ENCODE measurements at places on chromosomes 4 and X.

DNA sequence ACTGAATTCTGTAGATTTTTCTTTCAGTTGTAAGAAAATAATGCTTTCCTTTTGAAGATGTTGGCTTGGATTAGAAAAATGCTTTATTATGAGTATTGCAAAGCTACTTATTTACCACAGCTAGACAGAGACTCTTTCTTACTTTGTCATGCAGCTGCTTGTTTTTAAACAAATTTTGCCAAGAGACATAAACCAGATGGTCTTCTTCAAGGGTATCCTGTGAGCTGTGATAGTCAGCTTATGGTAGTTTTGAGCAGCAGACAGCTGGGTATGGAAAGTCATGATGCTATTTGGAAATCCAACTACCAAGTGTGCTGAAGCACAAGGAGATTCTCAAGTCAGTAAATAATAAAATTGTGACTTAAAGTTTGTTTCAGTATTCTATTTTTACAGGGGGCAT, 941.5 kb downstream of the DMD start:
- DNase-seq, result no peak

DNA sequence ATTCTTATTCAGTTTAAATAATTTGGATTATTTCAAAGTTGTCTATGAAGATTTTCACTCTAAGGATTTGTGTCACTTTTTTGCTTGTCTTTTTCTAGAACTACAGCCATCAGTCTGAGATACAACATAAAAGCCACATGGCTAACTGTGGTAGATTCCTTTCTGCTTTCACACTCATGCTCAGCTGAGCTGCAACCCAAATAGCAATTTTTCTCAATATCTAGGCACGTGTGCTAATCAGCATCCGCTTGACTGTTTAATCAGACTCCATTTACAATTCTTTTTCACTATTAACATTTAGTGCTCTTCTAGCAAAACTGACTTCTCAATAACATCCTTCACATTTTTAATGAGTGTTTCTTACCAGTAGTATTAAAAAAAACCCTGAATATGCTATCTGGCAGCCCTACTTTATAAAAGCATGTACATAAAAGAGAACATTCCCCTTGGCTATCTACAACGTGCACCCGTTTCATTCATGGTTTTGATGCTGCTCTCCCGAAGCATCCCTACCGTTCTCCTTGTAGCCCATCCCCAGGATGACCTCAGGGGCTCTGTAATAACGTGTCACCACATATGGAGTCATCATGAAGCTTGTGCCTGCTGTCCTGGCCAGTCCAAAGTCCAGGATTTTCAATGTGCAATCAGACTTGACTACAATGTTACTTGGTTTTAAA, 259.2 kb downstream of the MAPK10 start:
- no peak for DNase-seq

DNA sequence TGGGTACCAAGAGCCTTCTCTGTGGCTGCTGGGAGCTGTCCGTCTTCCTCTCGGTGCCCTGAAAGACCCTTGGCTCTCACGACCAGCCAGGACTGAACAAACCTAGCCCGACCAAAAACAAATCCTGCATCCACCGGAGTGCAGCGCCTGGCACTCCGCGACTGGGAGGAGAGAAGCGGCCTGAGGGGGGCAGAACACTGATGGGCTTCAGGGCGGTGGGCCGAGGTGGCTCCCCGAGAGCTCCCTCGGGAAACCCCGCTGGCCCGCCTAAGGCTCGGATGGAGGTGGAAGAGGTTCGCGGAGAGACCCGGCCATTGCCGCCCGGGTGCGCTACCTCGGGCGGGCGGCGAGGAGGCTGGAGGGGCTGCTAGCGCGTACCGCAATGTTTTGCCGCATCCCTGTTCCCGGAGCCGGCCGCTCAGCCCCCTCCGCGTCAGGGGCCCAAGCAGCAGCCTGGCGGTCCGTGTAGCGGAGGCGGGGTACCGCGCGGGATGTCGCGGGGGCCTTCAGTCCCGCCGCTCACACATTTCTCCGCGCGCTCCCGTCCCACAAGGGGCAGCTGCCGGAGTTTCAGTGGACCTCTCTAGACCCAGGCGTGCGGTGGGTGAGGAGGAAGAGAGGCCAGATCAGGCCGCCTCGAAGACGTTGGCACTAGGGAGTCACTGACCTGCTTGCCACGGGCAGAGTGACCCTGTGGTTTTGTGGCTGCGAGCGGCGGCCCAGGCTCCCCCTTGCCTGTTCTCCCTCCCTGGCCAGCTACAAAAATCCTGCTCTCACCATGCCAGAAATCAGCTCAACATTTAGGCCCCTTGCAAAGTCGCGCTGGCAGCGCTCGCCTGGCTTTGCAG, 2.2 kb downstream of the SLITRK4 start:
- DNase-seq, result no peak

DNA sequence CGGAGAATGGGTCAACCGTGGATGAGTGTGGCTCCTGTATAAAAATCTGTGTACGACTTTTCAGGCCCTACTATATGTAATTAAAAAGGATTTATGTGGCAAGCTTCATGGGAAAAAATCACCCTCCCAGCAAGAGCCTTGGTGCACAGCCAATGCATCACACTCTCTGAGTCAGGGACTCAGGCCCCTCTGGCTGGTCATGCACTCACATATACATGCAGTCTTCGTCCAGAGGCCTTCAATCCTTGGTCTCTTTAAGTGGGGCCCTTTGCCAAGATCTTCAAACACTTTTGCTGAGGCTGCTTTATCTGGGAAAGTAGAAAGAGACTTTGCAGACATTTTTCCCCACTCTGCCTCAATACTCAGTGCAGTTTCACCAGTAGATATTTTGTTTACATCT, 311.4 kb upstream of the FSTL5 start:
- no peak for DNase-seq

- DNase-seq, result no peak
Measured at GRCh38 chrX:2263203-2263602, 237.6 kb downstream of the DHRSX start.

GRCh38 chr4:85812776-85813175, 337.8 kb downstream of the ARHGAP24 start:
- DNase-seq, result no peak

GRCh38 chr4:6527683-6528595, 47.0 kb upstream of the MAN2B2 start:
- DNase-seq, result no peak

DNA sequence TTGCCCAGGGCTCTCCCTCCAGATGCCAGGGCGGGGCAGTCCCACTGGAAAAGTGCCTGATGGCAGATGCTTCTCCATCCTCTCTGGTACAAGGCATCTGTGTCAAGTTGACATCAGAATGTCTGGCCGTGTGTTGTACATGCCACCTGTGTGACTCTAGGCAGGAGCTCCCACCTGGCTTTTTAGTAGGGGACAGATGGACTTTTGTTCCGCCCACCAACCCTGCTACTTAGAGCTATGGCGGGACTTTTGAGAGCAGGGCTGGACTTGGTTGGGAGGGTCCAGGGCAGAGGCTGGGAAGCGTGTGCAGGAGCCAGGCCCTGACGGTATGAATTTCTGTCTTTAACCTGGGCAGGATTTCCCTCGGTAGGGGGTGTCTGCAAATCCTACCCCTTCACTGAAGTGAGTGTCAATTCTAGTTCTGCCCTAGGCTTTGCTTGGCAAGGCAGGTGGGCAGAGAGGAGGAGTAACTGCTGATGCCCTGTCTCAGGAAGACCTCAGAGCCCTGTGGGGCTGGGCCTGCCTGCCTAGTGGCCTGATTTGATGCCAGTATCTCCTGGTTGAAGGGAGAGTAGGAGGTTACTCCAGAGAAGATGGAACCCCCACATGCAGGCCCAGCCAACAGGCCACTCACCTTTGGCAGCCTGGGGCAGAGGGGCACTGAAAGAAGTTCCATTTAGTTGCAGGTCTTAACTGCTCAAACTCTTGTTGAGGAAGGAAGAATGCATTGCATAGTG, 99.1 kb downstream of the PJA1 start:
- DNase-seq, result no peak

DNA sequence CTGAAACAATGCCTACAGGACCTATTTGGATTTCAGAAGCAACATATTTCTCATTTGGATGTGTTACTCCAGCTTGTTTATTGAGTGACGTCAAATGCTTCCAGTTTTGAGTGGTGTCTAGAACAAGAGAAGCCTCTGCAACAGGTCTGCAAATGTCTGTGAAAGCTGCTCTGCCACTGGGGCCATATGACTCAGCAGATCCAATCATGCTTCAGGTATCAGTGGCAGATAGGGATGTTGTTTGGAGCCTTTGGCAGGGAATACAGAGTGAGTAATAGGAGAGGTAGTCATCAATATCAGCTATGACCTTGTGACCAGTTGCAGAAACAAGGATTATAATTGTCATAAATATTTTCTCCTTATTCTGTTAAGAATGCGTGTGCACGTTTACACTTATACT, 141.1 kb upstream of the ZXDA start:
- no peak for DNase-seq

- DNase-seq, result no peak
Measured at GRCh38 chr4:65646136-65646535, 24.2 kb downstream of the EPHA5 start.

DNA sequence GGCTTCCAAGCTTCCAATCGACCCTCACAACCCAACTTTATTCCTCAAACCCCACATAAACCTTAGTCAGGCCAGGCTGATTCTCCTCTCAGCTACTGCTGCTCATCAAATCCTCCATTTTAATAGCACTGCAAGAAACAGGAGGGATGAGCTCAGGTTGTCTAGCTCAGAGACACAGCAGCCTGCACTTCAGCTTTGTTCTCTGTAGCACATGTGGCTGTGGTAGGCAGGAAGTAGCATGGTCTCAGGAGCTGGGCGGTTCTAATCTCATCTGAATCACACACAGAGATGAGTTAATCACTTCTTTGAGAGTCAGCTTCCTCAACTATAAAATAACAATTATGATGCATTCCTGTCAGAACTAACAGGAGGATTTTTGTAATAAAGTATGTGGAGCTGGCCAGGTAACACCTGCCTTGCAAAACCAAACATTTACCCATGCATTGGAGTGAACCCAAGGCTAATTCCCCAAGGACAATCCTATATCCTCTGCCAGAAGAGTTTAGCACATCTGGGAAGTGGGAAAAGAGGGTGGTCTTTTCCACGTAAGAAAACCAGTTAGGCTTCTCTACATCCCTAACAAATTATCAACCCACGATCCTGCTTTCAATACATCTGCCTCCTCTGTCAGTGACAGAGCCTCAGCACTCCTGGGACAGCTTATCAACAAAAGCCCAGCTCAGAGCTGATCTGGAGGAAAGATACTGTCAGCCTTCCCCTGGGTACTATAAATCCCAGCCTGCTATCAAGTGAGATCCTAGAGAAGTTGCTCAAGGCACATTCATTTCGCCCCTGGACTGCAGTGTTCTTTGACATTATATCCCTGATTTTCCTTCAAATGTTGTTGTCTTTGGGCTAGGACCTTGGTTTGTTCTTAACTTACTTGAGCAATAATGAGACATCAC, 32.8 kb downstream of the ELOVL6 start:
- DNase-seq, result peak; percentile 74

DNA sequence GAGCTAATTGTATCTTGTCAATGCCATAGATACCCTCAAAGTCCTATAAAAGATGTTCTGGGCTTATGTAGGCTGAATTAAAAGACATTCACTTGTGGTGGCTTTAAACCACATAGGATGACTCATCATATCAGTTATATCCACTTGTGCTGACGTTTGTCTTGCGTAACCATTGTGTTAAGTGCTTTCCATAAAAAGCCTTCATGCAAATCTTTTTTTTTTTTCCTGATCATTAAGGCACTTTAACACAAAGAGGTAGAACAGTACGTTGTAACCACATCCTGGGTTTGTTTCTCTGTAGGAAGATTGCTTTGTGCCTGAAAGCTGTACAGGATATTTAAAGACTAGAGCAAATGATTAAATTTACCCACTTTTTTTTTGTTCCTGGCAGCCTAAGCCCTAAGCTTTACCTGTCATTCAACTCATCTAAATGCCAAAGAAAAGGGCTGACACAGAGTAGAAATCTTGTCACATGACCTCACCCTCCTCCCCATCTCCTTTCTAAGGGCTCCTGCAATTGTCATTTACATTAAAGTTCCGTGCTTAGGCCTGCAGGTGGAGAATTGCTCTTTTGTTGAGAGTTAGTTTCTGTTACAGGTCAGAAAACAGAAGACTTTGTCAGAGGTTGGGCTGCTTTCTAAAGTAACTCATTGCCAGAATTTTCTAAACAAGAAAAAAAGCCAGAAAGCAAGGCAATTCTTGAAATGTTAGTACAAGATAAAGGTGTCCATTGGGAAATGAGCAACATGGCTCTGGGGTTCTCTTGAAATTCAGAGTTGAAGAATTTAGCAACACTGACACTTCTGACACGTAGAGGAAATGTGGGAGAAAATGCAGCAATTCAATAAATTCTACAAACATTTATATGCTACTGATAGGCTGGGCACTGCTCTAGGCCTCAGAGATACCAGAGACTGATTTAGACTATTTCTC, 555.6 kb downstream of the PPARGC1A start:
- peak; percentile 41 for DNase-seq

DNA sequence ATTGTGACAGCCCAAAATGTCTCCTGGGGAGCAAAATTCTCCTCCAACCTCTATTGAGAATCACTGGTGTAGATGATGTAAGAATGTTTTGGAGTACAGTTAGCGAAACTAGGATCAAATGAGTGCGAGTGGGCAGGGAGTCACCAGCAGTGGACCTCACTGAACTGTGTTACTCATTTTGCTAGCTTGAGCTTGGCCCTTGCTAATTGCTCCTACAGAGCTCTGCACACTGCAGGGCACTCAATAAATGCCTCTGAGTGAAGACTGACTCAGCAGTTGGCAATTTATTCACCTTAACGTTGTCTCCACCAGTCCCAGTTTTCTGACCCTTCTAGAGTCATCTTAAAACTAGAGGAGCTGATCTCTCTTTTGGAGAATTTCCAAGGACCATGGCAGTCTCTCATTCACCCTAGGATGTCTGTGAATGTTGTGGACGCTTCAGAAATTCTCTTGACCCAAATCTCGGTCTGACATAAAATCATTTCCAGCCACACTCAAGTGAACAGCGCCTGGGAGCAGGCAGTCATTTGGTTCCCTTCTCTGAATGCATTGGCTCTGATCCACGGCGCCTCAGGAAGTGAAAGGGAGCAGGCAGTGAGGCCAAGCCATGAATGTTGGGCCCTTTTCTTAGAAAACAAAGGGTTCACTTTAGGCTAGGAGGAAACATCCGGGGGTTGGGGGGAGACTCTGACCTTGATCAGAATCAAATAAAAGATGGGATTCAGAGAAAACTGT, 148.1 kb downstream of the NWD2 start:
- no peak for DNase-seq

DNA sequence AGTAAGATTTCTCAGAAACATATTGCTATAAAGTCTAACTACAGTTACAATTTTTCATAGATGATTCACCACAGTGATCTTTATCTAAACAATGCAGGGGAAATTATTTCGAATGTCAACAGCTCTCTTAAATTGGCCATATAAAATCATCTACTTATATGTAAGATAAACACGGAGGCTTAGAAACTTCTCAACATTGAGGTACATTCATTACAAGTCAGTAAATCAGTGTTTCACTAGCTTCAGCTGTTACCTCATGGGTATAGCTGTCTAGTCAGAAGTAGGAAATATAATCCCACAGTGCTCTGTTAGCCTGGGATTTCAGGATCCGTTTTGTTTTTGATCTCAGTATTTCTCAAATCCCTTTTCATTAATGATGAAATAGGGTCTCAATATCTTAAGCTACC, 43.2 kb downstream of the PCDH7 start:
- no peak for DNase-seq
